ENCODE measurements at places on chromosomes 1 and 21.
A peak's percentile ranks its signal among the peaks of the same experiment; 100 is the strongest.

- no peak for DNase-seq
Observed at GRCh38 chr1:203476216-203476814, 709 bp downstream of the PRELP start.

- no peak for DNase-seq
Observed at GRCh38 chr1:59421232-59421920, 124.5 kb downstream of the FGGY start.

DNA sequence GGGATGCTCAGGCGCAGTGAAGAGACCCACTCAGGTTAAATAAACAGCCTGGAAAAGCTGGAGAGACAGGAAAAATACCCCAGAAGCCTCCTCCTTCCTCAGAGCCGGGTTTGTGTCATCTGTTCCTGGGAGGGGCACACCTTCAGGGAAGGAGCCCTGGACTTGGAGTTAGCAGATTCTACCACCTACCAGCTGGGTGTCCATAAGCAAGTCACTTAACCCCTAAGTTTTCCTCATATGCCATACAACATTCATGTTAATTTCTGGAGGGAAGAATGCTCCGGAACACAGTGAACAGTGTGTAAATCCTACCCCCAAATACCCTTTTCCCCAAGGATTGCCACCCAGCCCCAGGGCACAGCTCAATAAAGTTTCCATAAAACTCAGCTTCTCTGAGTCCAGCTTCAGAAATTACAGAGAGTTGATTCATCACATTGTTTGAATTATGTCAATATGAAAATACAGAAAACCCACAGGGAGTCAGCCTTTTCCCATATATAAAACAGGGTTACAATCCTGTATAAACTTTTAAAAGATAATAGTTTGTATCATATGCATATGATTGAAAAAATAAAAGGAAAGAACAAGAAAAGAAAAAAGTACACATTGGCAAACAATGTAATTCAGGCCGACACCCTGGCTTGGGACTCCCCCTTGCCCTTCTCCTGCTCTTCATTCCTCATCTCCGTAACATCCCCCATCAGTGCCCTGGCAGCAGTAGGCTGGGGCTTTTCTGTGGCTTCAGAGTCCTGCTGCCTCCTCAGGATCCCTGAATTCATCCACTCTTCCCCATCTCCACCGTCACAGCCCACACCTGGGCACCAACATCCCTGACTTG, 291.8 kb upstream of the USP24 start:
- no peak for DNase-seq

- no peak for DNase-seq
Observed at GRCh38 chr21:38918607-38919346, 113.0 kb downstream of the ETS2 start.

GRCh38 chr1:184297244-184297750, 89.5 kb upstream of the C1orf21 start:
- DNase-seq = no peak

DNA sequence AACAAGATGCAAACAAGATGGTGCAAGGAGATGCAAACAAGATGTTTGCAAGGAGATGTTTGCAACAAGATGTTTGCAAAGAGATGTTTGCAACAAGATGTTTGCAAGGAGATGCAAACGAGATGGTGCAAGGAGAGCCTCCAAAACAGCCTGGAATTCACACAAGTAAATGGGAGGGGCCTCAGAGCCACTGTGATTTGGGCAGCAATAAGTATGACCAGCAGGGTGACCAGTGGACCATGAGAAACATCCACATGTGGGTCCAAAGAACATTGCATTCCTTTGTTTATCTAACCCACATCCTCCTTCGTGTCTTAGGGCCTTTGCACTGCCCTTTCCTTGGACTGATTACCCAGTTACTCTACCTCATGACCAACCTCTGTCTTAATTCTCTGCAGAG, 162.9 kb downstream of the PLPP3 start:
- DNase-seq = no peak

DNA sequence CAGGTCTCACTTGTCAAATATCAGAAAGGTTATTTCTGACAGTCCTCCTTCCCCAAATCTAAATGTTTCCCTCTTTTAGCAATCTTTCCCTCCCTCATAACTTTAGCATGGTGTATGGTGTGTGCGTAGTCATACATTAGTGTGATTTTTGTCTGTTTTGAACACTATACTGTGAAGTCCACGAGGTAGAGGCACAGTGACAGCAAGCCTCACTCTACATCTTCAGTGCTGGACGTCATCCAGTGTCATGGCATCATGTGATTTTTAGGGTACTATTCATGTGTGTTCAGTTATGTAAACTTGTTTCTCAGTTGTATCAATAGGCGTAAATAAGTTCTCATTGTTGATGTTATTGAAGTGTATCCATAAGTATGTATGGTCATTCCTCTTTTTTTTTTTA, 39.1 kb downstream of the DYRK1A start:
- DNase-seq = no peak

DNA sequence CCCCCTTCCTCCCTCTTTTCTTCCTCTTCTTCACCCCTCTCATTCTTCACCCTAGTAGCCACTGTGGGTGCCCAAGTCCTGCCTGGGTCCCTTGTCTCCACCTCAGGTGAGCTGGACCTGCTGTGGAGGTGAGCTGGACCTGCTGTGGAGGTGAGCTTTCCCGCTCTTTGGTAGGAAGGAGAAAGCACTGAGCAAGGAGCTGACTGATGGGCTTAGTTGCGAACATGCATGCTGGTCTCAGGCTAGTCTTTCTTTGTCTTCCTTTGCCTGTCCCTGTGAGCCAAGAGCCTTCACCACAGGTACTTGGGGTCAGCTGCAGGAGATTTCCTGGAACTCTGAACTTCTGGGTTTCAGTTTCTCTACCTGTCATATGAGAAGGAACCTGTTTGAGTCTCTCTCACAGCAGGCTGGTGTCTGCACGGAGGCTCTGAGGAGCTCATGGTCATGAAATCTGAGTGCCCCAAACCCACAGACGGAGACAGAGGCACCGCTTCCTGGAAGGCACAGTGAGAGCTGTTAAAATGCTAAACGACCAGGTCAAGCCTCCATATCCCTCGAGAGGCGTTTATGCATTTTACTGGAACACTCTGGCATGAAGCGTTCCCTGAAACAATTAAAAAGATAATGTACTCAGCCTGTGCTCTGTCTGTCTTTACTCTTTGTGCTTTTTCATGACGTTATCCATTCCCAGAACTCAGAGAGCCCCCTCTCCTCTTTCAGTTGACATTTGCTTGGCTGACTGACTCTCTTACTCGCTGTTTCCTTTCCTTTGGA, 69.5 kb downstream of the RHOU start:
- DNase-seq = peak; percentile 32

DNA sequence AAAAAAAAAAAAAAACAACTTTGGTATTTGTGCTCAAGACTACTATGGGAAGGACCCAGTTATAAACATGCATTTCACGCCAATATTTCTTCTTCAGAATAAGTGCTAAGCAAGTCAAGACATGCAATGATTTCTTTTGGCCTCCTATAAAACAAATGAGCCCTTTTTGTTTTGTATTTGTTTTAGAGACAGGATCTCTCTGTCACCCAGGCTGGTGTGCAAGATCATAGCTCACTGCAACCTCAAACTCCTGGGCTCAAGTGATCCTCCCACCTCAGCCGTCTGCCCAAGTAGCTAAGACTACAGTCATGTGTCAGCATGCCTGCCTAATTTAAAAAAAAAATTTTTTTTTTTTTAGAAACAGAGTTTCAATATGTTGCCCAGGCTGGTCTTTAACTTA, 348.7 kb downstream of the PCP4 start:
- DNase-seq = no peak

DNA sequence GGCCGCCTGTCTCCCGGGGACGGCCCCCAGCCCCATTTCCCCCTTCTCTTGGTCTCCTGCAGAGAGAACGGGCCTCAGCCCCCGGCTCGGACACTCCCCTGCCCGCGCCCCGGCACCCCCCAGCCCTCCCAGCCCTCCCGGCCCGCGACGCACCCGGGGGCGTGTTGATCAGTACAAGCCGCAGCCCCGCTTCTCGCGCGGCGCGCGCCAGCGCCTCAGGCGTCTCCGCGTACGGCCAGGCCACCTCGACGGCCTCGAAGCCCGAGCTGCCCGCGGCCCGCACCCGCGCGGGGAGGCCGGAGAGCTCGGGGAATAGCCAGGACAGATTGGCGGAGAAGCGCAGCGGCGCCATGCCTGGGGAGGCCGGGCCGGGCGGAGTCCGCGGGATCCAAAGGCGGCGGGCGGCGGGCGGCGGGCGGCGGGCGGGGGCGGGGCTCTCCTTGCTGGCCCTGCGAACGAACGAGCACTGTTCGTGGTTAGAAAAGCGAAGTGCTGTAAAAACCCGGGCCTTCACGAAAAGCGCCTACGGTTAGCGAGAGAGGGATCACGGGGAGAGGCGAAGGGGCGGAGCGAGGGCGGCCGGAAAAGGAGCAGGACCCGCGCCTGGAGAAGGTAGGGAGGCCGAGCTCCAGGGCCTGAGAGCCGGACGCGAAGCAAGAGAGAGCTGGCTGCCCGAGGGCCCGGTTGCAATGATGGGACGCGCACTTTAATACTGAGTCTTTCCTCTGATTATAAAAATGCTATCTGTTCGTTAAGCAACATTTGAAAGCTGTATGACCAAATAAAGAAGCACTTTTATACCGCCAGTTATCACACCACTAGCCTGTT, at the start of gene HYI:
Gene HYI (minus strand): TSS at position 490 of the 828 bp plus-strand sequence. CDS start 138 bp downstream, at position 352.
- peak; percentile 74 for DNase-seq

GRCh38 chr1:156076609-156077429, 5.4 kb downstream of the MEX3A start:
- DNase-seq = no peak

GRCh38 chr1:184052194-184052559, 647 bp downstream of the TSEN15 start:
- DNase-seq = no peak

DNA sequence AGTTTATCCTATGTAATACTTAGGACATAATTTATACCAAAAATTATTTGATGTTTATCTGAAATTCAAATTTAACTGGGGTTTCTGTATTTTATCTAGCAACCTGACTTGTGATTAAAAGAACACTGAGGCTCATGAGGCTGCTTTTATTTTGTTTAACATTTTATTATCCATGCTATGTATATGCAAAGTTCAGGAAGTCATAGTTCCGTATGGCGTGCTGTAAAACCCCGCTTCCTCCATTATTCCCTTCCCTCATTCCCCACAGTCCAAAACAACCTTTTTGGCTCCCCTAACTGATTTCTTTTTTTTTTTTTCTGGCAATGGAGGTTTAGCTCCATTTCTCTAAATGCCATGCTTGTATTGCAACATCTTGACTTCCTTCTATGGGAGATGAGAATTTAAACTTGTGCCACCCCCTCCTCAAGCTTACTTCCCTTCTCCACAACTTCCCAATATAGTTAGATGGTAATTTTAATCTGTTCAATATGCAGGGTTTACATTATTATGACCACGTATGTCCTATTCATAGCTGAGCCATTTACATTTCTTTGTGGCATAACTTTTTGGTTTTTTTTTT, 138.0 kb upstream of the DNAH14 start:
- DNase-seq = no peak

- no peak for DNase-seq
Observed at GRCh38 chr1:228280961-228281591, 73.2 kb downstream of the OBSCN start.

DNA sequence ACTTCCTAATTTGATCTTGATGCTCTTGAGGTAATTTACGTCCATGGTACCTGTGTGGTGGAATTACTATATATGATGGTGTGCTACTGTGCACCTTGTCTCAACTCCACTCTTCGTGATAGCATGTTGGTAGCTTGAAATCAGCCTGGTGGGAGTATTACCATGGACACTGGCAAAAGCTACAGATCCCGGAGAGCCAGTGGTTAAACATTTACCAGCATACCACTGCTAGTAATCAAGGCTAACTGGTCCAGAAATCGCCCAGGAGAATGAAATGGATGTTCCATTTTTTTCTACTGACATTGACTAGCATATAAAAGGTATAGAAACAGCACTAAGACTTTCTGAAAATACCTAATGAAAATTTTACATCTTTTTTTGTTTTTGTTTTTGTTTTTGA, 30.6 kb downstream of the ELK4 start:
- DNase-seq = no peak

DNA sequence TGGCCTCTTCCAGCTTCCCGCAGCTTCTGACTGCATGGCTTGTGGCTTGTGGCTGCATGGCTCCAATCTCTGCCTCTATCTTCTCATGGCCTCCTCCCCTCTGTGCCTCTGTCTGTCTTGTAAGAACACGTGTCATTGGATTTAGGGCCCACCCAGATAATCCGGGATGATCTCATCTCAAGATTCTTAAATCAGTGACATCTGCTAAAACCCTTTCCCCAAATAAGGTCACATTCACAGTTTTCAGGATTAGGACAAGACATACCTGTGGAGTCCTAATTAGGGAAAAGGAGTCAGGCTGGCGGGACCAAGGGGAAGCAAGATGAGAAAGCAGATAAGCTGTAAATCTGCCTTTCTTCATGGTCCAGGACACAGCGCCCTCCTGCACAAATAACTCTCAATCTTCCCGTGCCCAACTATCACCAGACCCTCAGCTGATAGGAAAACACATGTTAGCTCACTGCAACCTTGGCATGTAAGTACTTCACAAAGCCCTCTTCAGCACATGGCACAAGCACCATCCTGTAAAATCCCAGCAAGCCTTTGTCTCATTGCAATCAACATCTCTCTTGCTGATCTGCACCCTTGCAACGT, 82.2 kb downstream of the SPSB1 start:
- no peak for DNase-seq

DNA sequence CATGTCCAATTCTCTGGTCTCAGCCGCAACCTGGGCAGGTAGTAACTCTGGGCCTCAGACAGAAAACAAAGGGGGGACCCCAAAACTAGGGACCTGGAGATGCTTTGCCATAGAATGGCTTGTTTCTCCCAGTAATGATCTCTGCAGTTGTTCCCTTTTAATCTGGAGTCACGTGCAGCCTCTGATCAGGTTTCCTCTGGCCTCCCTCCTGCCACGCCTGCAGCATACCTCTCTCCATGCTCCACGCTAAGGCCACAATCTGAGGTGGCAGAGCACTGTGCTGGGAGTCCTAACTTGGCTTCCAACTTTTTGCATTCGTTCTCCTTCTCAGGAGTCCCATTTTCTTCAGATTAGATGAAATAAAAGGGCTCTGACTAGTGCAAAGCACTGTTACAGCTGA, 1.9 kb downstream of the PABPC4 start:
- no peak for DNase-seq

DNA sequence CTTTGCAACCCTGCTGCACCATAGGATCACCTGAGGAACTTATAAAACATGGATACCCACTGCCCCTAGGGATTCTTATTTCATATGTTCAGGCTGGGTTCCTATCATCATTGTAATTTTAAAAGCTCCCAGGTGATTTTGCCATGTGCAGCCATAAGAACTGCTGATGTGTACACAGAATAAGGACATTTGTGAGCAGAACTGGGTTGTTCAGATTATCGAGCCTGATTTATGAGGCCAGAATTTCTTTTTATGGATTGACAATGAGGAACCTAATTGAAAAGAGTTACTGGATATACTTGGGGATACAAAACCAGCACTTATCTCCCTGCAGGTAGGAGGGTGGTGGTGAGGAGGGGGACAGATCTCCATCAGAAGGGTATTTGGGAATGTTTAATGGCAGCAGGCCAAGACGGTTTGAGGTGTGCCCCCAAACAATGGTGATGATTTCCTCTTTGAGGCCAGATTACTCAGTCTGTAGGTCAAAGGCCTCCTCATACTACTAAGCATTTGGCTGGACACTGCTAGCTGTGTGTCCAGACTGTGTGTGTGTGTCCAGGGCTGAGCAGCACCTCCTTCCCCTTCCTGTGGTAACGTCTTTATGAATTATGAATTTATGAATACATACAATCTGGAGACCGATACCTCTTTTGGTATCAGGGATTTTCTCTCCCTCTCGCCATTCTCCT, 18.9 kb downstream of the NOS1AP start:
- DNase-seq = no peak
